Bladder microvascular endothelial cell (primary cell): ENCODE measurements at places on chromosomes 12 and 14. TPM values are rescaled to one million over a fixed set of nuclear protein-coding genes. Genes with fewer than 3 reads are reported as not detected.

Gene EFS
- total RNA-seq: 0.13 TPM in 1 of 2 replicates, not detected in the other

Gene SERPINA10
- not detected in 2 replicates for total RNA-seq

Gene AKAP3
- 0.63 and 0.65 TPM in 2 replicates for total RNA-seq

Gene GLIPR1L1
- not detected in 2 replicates for total RNA-seq

Gene KLRC4
- not detected in 2 replicates for total RNA-seq

Gene PGF
- total RNA-seq: 121 and 214 TPM in 2 replicates

Gene ESRRB
- not detected in 2 replicates for total RNA-seq

Gene MMP14
- 104 and 135 TPM in 2 replicates for total RNA-seq
